ENCODE measurements at places on chromosomes 5 and 9. TPM values are rescaled to one million over a fixed set of nuclear protein-coding genes. Genes with fewer than 3 reads are reported as not detected.

GRCh38 chr5:17917465-17917864 is 283.2 kb downstream of the TAF11L14 start:
- no peak for DNase-seq

- DNase-seq, result no peak
These were observed 367.7 kb upstream of the RFX3 start for GRCh38 chr9:3893519-3893918.

GRCh38 chr5:124658867-124659557 is 87.4 kb downstream of the ZNF608 start:
- DNase-seq, result no peak

DNA sequence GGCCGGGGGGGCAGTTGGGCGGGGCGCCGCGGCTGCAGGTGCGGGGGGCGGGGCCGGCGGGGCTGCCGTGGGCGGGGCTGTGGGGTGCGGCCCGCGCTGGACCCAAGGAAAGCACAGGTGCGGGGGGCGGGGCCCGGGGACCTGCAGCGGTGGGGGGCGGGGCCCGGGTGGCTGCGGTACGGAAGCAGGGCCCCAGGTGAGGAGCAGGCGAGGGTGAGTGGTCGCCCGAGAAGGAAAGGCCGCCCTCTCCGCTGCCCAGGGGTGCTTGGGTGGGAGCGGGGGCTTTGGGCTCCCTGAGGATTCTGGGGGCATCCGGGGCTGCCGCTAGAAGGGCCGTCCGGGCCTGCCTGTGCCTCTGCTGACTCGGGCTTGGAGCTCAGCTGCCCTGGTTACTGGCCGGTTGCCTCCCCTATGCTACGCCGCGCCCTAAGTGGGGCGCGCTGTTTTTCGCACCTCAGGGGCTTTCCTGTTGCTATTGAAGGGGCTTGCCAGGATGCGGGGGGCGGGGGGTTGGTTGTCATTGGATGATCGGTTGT is 767 bp downstream of the RALGPS1 start:
- no peak for DNase-seq

GRCh38 chr5:98307811-98308210 is 465.7 kb upstream of the RGMB start:
- no peak for DNase-seq

DNA sequence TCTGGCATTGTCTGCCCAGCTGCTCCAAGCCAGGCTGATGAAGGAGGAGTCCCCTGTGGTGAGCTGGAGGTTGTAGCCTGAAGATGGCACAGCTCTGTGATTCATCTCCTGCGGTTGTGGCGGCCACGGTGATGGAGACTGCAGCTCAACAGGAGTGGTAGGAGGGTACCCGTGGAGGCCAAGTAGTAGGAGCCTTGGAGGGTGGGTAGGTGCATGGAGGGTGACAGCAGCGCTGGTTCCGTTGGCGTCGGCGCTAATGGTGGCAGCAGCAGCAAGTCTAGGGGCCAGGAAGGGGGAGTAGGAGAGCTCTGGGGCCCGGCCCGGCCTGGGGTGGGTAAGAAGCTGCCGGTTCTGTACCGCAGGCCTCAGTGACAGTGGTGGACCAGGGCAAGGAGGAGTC is 22.4 kb upstream of the TRIM52 start:
- no peak for DNase-seq

GRCh38 chr5:35903631-35904203 is 34.7 kb downstream of the CAPSL start:
- no peak for DNase-seq

DNA sequence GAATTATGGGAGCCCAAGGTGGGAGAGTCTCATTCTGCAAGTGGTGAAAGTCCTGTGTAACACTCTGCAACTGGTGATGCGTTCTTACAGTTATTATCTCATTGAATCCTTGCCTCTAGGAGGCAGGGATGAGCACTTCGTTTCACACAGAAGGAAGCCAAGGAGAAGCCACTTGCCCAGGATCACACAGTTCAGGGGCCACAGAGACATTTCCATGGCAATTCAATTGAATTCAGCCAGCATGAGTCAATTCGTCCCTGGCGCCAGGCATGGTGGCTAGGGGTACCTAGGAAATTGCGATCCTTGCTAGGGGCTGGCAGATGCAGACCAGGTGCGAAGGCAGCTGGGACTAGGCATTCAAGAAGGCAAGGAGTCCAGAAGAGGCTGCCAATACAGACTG is 26.2 kb downstream of the LHX2 start:
- no peak for DNase-seq

GRCh38 chr9:33447799-33448553 is 583 bp upstream of the AQP3 start:
- no peak for DNase-seq

DNA sequence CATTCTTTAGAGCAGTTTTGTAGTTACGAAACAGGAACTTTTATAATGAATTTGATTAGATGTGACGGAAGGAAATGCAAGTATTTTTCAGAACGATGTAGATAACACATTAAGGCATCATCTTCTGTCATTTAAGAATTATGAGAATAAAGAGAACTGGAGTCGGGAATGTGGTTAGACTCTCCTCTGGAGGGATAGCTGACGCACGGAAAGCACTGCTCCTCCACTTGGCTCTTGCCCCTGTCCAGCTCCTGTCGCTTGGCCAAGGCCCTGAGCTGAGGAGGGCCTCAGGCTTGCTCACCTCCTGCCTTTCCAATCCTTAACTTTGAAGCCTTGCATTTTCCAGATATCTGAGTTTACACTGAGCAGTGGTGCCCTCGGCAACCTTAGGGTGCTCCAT is 60.5 kb downstream of the MAP1B start:
- peak; percentile 67 for DNase-seq

GRCh38 chr5:60248901-60249300 is 355.4 kb upstream of the PDE4D start:
- no peak for DNase-seq

- no peak for DNase-seq
These were observed 3.5 kb downstream of the EPB41L4A start for GRCh38 chr5:112415552-112415951.

DNA sequence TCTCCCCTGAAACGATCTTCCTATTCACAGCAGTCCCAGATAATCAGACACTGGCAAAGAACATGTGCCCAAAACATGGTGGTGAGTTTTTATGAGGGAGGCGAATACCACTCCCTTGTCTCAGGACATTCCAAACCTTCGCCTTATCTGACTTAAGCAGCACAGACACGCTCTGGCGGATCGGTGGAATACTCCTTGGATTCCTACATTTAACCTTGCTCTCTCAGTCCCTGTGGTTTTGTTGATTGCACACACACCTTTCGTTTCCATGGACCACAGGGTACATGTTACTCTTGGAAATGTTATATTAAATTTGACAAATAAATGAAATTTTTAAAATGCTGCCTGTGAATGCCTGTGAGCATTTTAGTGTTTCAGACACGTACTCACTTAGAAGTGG is 87.8 kb upstream of the CPEB4 start:
- DNase-seq, result no peak

- no peak for DNase-seq
These were observed at the start of gene SPINK7 for GRCh38 chr5:148312153-148312552. Gene SPINK7 (plus strand): TSS chr5:148312423. CDS start chr5:148312484, 61 bp downstream.

GRCh38 chr9:86135371-86135770 is 36.0 kb upstream of the GOLM1 start:
- no peak for DNase-seq

- no peak for DNase-seq
These were observed 182.7 kb downstream of the PIK3R1 start for GRCh38 chr5:68398146-68398812.

DNA sequence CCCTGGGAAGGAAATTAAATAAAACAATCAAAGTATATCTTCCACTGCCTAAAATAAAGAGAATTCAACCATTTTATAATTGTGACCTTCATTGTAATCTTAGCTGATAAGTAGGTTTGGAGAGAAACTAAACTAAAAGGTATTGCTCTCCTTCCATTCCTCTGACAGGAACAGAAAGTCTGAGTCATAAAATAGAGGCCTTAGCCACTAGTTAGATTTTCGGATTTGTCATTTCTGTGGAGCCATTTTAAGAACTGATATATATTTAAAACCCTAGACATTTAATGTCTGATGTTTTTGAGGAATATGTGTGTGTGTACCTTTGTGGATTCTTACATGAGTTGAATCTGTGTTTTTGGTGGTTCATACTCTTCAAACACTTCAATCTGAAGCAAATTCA is 11.8 kb upstream of the TMC1 start:
- no peak for DNase-seq

- no peak for DNase-seq
These were observed 13.8 kb downstream of the HNRNPK start for GRCh38 chr9:83966209-83966582.

DNA sequence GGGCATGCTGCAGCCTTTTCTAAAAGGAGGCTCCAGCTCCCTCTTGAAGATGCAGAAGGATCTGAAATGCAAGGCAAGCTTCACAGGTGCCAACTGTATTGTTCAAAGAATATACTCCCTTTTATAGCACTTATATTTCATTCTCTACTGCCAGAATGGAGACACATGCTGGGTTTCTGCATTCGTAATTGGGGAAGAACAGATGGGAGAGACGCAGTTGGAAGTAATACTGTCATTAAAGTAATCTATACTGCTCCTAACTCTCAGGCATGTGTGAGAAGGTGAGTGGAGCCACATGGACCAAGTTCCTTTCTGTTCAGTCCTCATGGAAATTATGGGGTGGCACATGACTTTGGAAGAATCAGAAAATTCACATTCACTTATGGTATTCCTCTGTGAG is 226.4 kb downstream of the TRIM32 start:
- no peak for DNase-seq

- no peak for DNase-seq
These were observed 2.5 kb downstream of the RAPGEF1 start for GRCh38 chr9:131737426-131737825.

GRCh38 chr9:79471580-79472543 is 99.9 kb upstream of the TLE4 start:
- peak; percentile 69 for DNase-seq

- no peak for DNase-seq
These were observed 47.9 kb downstream of the RAI14 start for GRCh38 chr5:34703767-34704713.

DNA sequence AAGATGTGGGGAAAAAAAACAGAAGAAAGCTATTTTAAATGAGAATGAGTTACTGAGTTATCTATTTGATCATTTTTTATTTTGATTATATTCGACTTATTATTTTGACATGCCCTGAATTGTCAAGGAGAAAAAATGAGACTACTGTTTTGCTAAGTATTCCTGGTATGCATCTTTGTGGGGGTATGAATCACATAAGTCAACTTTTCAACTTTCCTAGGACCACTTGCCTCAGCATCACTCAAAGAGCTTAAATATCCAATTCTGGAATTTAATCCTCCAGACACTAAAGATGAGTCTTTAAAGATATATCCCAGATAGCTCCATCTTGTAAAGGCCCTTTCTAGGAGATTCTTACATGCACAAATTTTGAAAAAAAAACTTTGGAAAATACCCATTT is 17.4 kb upstream of the SPDL1 start:
- DNase-seq, result no peak

GRCh38 chr9:123724211-123724796 is 205.6 kb downstream of the DENND1A start:
- DNase-seq, result no peak

DNA sequence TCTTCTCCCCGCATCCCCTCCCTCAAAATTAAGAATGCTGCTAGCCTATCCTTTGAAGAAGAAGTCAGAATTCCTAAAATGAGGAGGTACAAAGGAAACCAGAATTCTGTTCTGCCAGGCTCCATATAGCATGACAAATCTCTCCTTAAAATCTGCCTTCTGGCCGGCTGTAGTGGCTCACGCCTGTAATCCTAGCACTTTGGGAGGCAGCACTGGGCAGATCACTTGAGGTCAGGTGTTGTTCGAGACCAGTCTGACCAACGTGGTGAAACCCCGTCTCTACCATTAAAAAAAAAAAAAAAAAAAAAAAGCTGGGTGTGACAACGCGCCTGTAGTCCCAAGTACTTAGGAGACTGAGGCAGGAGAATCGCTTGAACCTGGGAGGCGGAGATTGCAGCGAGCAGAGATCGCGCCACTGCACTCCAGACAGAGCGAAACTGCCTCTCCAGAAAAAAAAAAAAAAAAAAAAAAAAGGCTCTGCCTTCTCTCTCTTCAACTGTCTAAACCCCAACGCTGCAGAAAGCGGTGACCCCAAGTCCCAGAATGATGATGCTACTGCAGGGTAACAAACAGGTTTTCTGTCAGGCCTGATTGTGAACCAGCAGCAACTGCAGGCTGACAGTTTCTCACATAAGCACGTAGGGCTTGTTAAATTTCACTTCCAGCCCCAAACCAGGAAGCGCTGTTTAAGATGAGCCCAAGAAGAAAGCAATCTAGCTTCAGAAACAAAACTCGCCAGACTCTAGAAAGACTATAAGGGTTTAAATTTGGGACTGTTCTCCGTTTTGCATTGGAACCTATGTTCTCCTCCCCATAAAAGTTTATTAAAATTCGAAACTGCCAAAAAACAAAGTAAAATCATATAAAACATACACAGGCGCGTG is 963 bp upstream of the CAST start:
- peak; percentile 56 for DNase-seq

DNA sequence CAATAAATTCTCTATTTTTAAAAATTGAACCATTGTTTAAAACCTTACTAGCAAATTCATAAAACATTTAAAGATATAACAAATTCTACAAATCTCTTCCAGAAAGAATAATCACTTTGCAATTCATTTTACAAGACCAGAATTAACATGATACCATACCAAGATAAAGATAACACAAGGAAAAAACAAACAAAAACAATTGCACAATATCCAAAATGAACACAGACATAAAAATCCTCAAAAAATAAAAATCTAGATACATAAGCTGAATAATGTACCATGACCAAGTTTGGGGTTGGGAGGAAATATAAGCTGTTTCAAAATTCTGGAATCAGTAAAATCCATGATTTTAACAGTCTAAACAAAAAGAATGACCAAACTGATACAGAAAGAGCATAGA is 11.1 kb downstream of the CCNG1 start:
- DNase-seq, result no peak

DNA sequence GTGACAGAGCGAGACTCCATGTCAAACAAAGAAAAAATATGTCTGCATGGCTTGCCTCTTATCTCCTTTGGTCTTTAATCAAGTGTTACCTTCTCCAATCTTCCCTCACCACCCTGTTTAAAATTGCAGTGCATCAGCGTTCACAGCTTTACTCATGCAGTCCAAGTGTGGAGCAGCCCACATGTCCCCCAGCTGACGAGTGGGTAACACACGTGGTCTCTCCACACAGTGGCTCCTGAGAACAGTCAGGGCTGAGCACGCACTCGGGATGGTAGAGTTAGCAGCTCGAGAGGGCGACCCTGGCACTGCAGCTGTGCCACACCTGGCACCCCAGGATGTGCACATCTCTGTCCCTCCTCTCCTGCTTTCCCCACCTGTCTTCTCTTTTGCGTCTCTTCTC is 25.9 kb upstream of the CFAP157 start:
- no peak for DNase-seq

CDH9 gene
- polyA plus RNA-seq, result not detected

DRD1 gene
- not detected for polyA plus RNA-seq

CRHBP gene
- polyA plus RNA-seq, result 0.45 TPM

PGM5 gene
- 61.6 TPM for polyA plus RNA-seq

CSF2 gene
- not detected for polyA plus RNA-seq

LECT2 gene
- polyA plus RNA-seq, result not detected

CCNI2 gene
- polyA plus RNA-seq, result 0.57 TPM

CAMLG gene
- 43.7 TPM for polyA plus RNA-seq

OR1B1 gene
- polyA plus RNA-seq, result not detected

NDUFS4 gene
- polyA plus RNA-seq, result 93.3 TPM

MRPL22 gene
- 22.9 TPM for polyA plus RNA-seq

CWC27 gene
- 21.9 TPM for polyA plus RNA-seq

BDP1 gene
- polyA plus RNA-seq, result 22.0 TPM

Data from hindlimb muscle (tissue), 1 donor.